ENCODE measurements at places on chromosomes 7 and 10.

DNA sequence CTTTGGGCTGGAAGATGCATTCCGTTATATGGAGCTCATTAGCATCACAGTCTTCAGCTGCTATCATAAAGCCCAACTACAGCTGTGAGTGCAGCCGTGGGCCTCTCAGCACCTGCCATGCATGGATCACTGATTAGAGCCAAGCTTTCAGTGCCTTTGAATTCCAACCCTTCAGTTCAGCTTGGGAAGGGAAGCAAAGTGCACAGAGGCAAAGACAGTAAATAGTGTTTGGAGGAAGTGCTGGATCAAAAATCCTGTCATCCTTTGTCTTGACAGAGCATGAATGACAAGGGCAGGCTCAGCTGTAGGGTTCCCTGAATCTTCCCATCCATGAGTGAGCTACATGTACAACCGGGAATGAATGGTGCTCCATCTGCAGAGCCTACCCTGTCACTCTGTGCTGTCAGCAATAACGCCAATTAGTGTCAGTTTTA is 153.7 kb downstream of the DNAJB9 start:
- DNase-seq: no peak

DNA sequence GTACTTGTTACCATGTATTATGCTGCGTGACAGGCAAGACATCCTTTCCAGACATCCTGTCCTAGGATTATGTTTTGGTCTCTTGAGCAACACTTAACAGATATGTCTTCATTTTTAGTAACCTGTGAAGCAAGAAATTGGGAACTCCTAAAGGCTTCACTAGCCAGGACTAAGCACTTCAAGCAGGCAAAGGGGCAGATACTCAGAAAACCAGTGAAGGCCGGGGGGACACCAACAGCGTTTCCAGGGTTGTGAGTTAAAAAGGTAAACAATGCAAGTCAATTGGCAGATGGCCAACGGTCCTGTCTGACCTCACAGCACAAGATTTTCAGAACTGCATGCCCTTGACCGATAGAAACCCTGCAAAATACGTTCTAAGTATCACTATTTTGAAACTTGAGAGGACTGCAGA is 77.6 kb upstream of the SFMBT2 start:
- no peak for DNase-seq

GRCh38 chr10:71972746-71973695 is 8.8 kb downstream of the CHST3 start:
- no peak for DNase-seq

DNA sequence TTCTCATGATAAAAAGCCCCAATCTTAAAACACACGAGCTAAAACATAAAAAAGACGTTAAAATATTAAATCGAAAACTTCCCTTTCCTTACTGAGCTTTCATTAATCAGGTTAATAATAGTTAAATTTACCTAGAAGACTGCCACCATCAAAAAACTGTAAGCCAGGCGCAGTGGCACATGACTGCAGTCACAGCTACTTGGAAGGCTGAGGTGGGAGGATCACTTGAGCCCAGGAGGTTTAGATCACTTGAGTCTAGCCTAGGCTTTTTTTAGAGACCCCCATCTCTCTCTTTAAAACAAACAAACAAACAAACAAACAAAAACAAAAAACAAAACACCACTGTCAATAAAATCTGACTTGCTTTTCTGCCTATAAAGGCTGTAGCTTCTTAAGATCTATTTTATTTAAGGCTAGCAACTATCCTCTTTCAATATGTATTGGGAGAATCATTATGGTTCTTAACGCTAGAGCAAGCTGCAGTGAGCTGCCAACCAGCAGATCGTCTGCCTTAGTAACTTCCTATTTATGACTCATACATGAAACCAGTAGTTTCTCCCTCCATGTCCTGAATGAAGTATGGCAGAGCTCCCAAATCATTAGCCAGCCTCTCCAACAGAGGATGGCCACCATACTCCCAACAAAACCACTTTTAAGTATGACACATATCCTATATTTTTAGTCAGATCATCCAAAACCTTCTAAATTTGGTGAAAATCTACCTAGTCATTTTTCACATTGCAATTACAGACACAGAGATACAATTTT is 163.7 kb downstream of the SRPK2 start:
- DNase-seq: no peak

- no peak for DNase-seq
Observed at GRCh38 chr7:114842551-114843065, 79.3 kb upstream of the MDFIC start.

GRCh38 chr10:86553639-86554038 is 32.0 kb upstream of the WAPL start:
- DNase-seq: no peak

DNA sequence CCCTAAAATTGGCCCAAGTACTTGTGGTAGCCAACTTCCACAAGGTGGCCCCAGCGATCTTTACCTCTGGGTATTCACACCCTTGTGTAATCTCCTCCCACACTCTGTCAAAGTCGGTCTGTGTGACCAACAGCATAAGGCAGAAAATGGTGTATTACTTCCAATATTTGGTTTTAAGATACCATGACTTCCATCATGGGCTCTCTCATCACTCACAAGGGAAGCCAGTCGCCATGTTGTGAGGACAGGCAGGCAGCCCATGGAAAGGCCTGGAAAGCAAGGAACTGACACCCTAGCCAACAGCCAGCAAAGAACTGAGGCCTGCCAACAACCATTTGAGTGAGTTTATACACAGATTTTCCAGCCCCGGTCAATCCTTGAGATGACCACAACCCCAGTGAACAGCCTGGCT is 91.0 kb upstream of the KMT2E start:
- peak; percentile 8 for DNase-seq

- no peak for DNase-seq
Observed at GRCh38 chr10:10872035-10872673, 145.5 kb upstream of the CELF2 start.

DNA sequence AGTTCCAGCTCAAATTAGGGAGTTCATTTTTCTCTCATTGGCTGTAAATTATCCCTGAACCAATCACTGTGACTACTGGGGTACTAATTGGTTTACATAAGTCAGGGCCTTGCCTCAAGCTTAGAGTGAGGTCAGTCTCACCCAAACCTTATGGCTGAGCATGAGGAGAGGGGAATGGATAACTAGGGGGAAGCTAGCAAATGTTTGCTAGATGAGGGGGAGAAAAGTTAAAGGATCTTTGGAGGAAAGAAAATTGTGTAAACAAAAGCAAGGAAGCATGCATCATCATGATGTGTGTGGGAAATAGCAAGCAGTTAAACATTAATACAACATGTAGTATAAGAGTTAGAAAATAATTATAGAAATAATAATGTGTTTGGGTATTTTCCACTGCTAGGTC is 121.9 kb downstream of the BBS9 start:
- no peak for DNase-seq

DNA sequence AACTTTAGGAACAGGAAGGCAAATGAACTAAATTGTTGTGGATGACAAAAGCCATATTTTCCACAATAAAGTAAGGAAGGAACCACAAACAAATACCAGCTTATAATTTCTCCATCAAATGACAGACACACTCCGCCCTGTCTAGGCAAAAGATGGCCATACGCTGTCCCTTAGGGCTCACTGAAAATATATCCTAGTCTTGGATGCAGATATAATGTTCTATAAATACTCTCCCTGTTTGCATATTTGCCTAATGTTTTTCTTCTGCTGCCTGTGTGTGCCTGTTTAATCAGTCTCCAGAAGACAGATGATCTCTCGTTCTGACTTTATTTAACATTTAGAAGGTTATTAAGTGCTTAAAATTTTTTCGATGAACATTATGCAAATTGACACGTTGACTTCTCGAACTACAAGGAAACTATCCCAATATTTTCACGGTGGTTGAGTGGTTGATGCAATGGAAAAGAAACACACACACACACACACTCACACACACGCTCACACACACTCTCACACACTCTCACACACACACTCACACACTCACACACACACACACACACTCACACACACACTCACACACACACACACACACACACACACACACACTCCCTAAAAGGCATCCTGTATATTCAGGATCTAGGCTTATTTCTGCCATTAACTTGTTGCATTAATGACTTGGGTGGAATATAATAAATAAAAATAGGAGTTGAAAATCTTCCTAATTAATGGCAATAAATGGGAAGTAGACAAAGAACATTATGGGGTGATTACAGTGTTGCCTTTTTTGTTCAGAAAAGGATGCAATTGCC is 297.1 kb downstream of the PRPF18 start:
- DNase-seq: no peak

DNA sequence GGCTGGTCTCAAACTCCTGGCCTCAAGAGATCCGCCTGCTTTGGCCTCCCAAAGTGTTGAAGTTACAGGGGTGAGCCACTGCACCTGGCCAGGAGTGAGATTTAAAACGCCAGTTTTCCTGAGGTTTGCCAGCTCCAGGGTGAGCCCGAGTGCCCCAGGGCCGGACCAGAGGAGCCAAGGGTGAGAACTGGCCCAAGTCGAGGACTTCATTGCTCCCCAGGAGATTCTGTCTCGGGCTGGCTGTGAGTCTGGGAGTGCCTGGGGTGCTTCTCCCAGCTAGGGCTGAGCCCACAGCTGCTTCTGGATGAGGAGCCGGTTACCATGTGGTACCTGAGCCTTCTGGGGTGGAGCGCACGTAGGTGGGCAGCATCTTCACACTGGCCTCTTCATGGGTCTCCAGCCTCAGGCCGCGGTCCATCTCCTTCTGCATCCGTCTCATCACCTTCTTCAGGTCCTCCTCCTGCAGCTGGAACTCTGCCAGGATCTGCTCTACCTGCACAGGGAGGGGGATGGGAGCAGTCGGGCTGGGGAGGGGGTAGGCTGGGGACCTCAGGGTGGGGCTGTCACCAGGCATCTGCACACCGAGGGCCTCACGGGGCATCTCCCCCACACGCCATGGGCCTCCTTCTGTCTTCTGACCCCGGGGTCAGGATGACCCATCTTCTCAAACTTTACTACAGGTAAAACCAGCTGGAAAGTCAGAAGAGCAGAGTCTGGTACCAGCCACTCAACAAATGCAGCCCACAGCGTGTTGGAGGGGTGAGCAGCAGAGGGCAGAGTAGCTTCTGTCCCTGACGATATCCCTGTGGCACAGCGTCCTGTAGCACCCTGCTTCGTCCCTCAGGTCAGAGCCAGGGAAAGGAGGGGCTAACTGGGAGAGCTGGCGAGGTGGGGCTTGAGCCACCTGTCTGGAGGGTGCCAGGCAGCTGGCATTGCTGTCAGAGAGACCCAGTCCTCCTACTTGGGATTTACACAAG is 12.1 kb upstream of the MYL7 start:
- DNase-seq: no peak

- DNase-seq: no peak
Observed at GRCh38 chr10:14397066-14397465, 66.3 kb upstream of the FRMD4A start.

- no peak for DNase-seq
Observed at GRCh38 chr10:68536973-68537372, 9.7 kb upstream of the SLC25A16 start.

DNA sequence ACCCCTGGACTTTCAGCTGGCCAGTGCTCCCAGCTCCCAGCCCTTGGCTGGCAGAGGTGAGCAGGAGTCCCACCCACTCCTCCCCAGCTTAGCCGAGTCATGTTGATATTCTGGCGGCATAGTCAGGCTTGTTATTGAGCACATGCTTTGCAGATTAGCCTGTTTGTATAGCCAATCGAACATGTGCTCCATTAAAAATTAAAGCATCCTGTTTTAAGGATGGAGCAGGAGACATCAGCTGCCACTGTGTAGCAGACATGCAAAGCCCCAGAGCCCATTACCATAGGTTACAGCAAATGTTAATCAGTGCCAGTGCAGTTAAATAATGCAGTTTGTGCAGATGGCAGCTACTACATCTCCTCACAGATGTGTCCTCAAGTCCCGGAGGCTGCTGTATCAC is 574.6 kb upstream of the GALNT17 start:
- DNase-seq: no peak

DNA sequence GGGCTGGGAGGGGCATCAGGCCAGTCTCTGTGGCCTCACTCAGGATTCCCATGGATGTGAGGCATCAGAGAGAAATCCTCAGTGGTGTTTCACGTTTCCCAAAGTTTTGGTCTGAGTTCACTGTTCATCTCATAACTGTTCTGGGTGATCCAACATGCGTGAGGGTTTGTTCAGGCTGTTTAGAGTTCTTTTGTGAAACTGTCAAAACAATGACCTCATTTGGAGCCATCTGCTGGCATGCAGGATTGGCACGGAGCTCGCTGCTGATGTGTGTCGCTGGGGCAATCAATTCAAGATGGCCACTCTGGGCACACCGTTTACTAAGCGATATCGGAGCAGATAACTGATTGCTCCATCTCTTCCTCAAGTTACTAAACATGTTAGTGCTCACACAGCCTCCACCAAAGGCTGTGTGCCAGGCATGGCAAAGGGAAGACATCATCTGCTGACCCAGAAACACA is 365.6 kb downstream of the WDR11 start:
- DNase-seq: no peak

DNA sequence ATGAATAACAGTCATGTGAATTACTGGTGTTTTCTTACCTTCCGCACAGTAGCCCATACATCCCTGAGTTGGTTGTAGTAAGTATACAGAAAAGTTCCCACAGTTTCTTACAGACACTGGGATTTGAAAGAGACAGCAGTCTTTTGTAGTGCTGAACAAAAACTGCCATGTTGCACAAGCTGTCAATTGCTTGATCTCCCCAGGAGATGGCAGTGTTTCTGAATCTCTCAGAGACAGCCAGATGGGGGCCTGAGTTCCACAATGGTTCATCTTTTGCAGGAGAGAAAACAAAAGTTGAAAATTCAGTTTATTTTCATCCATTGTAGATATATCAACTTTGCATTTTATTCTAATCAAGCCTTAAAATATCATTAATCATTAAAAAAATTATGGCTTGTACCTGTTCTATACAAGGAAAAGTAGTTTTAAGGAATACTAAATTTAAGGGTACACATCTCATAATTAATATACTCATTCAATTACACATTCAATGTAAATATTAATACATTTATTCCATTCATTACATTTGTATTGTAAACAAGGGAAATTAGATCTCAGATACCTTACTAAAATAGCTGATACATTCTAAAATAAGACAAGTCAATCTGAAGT is 14.5 kb downstream of the VWDE start:
- no peak for DNase-seq

- no peak for DNase-seq
Observed at GRCh38 chr10:74842301-74842954, 16.0 kb downstream of the KAT6B start.

GRCh38 chr10:31058795-31059703 is 27.4 kb upstream of the ZNF438 start:
- no peak for DNase-seq

DNA sequence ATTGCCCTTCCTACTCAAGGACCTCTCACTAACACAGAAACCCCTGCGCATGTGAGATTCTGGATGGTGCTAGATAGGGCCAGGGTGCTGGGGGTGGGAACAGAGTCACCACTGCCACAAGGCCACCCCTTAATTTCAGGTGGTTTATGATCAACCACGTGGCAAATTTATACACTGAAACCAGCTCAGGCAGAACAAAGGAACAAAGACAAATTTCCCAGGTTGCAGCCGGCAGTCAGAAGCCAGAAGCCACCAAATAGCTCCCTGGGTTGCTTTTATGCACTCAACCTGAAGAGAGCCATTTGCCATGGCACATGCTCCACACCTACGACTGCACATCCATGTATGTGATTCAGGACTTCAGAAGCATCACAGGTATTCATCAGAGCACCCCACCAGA is 2.5 kb downstream of the VOPP1 start:
- no peak for DNase-seq

- DNase-seq: no peak
Observed at GRCh38 chr10:58568428-58568935, 55.8 kb downstream of the BICC1 start.

GRCh38 chr10:73836427-73836980 is 25.1 kb upstream of the NDST2 start:
- no peak for DNase-seq

All from esophagus squamous epithelium (tissue), 5 donors.